ENCODE measurements at places on chromosomes 4 and X.

DNA sequence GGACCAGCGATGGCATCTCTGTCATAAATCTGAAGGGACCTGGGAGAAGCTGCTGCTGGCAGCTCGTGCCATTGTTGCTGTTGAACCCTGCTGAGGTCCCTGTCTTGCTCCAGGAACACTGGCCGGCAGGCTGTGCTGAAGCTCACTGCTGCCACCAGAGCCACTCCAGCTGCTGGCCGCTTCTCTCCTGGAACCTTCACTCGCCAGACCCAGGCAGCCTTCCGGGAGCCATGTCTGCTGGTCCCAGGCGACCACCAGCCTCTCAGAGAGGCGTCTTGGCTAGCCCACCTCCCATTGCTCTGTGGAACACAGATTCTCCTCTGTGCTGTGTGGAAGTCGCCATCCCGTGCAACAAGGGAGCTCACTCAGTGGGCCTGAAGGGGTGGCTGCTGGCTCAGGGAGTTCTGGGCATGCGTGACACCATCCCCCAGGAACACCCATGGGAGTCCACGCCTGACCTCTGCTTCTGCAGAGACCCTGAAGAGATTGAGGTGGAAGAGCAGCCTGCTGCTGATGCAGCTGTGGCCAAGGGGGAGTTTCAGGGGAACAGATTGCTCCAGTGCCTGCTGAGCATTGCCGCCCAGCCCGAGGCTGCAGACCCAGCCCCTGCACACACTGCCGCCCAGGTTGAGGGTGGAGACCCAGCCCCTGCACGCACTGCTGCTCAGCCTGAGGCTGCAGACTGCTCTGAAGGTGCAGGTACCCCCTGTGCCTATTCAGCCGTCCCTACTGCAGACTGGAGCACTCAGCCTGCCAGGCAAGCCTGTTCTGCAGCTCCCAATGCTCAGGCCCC is 33.1 kb upstream of the CYP4V2 start:
- DNase-seq = no peak

DNA sequence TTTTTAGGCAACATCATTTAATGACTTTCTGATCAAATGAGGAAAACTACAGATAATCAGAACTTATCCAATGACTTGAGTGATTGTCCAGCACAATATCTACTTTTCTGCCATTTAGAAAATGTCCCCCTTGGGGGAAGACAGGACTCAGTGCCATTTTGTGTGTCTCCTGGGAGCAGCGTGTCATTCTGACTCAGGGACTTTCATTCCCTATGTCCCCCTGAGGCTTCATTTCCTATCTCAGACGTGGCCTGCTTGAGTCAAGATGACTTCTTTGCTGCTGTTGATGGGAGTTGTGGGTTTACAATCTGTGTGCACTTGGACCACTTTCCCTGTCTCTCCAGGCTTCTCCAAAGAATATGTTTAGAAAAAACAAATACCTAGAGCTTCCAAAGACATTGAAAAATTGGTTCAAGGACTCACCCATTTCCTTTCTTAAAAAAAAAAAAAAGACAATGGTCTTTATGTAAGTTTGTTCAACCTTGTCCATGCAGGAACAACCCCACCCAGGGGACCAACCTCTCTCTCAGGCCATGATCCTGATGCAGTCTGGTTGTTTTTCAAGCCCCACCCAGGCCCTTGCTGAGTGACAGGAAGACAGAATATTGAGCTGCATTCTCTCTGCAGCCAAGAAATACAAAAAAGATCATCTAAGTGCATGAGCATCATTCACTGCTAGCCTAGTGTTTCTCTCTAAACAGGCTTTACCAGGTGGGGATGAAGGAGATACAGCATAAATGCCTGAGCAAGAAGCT is 34.3 kb upstream of the TMEM154 start:
- no peak for DNase-seq

DNA sequence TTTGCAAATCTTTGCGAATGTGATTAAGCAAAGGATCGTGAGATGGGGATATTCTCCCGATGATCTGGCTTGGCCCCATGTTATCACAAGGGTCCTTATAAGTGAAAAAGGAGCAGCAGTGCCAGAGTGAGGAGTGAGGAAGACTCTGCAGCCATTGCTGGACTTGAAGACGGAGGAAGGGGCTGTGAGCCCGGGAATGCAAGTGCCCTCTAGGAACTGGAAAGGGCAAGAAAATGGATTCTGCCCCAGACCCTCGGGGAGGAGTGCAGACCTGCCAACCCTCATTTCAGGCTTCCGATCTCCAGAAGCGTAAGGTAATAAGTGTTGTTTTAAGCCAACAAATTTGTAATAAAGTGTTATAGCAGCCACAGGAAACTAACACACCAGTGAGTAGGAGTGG is 76.3 kb downstream of the EVC start:
- DNase-seq = no peak

- no peak for DNase-seq
Measured at GRCh38 chr4:92189146-92189545, 114.6 kb upstream of the GRID2 start.

DNA sequence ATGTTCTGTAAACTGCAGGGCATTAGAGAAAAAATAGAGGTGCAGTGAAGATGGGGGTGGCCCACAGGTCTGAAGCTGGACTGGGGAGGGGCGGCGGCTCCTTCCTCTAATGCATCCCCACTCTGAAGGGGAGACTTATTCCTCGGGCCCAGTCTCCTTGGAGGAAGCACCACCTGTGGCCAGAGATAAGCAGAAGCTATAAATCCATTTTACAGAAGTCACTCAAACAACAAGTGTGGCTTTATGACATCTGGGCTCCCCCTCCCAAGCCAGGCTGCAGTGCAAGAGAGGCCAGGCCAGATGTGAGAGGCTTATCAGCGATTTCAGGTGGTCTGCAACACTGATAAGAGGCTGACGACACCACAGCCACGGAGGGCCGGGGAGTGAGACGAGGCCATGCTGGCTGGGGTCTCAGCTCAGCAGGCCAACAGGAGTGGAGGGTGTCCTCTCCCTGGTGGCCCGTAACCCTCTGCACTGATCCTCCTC is 15.8 kb downstream of the CYTL1 start:
- no peak for DNase-seq

DNA sequence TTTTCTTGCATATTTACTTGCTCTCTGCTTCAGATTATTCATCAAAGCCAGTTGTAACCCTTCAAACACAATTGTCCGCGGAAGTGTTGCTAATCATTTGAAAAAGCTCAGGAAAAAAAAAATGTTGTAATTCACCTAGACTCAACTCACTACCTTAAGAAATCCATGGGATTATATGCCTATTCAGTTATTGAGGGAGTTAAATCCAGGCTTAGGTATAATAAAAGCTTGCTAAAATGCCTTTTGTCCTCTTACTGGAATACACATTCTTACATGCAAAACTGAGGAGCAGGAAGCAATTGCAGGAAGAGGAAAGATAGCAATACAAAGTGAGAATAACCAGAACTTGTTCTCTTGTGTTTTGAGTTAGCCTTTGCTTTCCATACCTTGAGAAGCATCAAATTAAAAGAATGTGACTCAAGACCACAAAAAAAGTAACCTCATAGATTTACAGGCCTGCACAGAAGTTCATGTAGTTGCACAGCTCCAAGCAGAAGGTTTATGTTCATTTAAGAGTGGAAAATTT is 91.4 kb upstream of the FAM241A start:
- DNase-seq = no peak

DNA sequence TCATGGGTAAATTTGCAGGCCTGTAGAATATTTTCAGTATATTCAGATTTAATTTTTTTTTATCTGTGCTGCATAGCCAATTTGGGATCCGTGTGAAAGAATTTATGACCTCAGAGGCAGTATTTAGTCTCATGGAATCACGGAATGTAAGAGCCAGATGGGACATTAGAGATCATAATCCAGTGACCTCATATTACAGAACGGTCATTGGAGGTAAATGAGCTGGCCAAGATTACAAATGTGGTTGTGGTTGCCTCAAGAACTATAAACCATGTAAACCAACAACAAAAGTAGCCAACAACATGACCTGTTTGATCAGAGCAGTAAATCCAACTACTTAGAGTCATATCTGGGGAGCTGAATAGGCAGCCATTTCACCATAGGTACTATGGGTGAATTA is 71.6 kb downstream of the AMOT start:
- DNase-seq = no peak

DNA sequence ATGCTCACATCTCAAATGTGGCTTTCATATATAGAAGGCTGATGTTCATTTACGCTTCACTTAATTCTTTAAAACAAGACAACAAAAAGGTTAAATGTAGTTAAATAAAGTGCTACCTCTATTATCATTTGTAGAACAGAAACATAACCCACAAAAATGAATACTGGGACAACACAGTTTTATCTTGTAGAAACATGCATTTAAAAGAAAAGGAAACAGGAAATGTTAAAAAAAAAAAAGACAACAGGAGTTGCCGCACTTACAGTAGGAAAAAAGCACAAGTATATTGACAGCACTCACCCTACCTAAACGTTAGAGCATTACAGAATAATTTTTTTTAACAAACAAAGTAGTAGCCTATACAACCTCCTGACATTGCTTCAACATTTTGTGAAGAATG is 4.8 kb downstream of the THOC2 start:
- no peak for DNase-seq

DNA sequence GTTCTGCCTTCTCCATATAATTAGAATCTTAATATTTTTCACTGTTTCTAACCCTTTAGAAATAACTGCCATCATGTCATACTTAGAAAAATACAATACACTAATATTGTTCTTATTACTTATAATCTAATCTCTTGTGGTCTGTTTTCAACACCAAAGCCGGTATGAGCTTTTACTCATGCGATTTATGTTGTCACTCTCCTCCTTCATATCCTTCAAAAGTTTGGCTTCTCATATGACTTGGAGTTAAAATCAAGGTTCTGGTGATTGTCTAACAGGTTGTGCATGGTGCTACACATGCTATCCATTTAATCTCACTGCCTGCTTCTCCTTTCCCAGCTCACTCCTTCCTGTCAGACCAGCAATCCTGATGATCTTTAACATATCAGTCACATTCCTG is 1392.9 kb downstream of the ARAP2 start:
- DNase-seq = no peak

DNA sequence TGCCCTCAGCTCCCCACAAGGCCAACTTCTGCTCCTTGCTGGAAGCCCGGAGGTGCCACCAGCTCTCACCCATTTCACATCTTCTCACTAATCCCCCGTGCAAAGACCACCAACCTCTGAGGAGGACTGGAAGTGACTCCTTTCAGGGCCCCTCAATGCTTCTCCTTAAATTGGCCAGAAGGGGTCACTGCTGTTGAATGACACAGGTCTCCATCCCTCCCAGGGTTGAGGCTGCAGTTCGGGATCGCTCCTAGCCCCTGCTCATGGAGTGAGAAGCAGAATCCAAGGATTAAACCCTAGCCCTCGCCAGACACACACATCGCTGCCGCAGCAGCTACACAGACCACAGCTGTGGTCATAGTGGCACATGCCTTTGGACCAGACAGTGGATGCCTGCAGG is 279.5 kb upstream of the TAPT1 start:
- DNase-seq = no peak

- DNase-seq = no peak
Measured at GRCh38 chrX:65073233-65073632, 97.0 kb upstream of the ZC4H2 start.

DNA sequence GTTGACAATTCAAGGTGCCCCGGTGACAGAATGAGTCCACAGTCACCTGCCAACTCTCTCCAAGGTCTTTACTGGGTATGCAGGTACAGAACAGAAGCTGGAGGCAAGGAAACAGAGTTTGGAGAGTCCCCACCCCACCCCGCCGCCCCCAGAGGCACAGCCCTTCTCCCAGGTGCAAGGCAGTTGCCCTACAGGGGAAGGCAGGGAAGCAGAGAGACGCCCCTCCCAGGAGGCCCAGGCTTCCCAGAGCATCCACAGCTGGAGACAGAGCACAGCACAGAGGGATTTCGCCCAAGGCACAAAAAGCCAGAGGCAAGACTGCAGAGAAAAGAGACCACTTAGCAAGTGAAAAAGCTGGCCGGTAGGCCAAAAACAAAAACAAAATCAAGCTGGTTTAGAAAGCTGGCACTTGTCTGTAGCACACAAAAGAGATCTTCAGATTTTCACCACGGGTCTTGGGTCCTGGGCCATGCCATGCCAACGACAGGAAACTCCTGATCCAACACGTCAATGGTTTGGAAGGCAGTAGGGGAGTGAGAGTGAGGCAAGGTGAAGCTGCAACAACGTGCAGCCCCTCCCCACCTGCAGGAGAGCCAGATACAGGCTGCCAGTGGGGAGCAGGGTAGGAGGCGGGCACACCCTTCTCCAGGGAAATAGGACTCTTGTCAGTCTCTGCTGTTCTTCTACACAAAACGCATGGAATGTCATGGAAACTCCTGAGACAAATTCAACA is 113.3 kb downstream of the AFAP1 start:
- no peak for DNase-seq

GRCh38 chrX:26414534-26414933 is 198.6 kb downstream of the MAGEB5 start:
- DNase-seq = no peak

GRCh38 chr4:12697970-12698369 is 786.2 kb downstream of the RAB28 start:
- no peak for DNase-seq

DNA sequence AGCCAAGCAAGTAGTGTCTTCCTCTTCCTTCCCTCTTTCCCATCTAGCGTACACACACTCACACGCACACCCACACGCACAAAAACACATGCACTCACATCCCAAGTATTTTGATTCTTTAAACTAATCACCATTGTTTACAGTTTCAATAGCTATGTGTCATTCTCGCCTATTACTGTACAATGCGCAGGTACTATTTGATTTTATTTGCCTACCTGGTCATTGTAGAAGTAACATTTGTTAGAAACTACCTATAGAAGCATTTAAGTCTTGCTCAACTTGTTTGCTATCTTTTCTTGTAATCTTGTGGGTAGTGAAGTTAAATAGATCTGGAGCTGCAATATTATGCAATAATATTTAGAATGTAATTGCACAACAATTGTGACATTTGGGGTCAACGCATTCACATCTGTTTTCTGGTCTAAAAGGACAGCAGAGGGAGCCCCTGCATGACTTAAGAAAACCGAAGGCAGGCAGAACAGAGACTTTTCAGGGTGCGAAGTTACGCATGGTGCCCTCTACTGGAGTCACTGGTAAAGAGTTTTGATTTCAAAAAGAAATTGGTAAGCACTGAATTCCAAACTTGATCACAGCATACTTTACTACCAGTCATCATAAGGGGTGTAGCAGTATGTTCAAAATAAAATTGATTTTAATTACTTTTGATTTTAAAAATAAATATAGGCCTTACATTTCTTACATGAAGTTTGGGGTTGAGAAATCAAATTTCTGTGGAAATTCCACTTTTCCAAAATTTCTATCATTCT is 503.3 kb upstream of the FAM241A start:
- peak; percentile 69 for DNase-seq

GRCh38 chr4:54548831-54549460 is 108.8 kb upstream of the KIT start:
- DNase-seq = no peak

GRCh38 chr4:7381221-7381889 is 53.4 kb downstream of the PSAPL1 start:
- peak; percentile 29 for DNase-seq

Data from left hindlimb (tissue), 1 donor.